ENCODE measurements at places on chromosomes 11 and 22.

DNA sequence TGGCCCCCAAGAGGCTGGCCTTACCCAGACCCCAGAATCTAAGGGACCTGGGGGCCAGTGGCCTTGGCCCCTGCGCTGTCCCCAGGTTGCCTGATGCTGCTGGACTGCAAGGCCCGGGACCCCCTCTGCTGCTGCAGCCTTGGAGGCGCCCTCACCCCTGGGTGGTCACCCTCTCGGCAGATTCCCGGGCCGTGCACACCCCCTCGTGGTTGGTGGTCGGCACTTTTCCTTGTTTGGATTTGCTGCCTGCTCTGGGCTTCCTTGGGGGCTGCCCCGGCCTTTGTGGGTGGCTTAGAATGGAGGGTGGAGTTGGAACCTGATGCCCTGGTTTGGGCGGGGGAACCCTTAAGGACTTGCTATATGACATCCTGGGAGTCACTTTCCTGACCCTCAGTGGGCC, 5.3 kb downstream of the RIN1 start:
- no peak for DNase-seq

- peak; percentile 80 for DNase-seq
Observed at GRCh38 chr11:61679893-61680621, at the start of gene DAGLA. TSS of gene DAGLA (plus strand) at chr11:61680391. CDS start at chr11:61720156, 39,765 bp downstream.

DNA sequence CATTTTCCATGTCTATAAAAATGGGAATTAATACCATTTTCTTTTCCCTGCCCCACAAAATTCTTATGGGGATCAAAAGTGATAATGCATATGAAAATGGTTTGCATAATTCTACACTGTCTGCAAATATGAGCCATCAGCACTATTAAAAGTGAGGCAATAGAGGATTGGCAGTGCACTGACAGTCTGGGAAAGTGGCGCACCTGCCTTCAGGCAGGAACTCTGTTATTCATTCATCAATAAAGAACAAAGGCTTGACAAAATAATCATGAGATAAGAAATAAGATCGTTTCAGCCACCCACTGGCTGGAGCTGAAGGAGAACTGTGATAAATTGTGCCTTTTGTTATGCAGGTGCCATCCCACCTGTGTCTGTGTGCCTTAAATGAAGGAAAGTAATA, 49.5 kb downstream of the ARFGAP2 start:
- no peak for DNase-seq

DNA sequence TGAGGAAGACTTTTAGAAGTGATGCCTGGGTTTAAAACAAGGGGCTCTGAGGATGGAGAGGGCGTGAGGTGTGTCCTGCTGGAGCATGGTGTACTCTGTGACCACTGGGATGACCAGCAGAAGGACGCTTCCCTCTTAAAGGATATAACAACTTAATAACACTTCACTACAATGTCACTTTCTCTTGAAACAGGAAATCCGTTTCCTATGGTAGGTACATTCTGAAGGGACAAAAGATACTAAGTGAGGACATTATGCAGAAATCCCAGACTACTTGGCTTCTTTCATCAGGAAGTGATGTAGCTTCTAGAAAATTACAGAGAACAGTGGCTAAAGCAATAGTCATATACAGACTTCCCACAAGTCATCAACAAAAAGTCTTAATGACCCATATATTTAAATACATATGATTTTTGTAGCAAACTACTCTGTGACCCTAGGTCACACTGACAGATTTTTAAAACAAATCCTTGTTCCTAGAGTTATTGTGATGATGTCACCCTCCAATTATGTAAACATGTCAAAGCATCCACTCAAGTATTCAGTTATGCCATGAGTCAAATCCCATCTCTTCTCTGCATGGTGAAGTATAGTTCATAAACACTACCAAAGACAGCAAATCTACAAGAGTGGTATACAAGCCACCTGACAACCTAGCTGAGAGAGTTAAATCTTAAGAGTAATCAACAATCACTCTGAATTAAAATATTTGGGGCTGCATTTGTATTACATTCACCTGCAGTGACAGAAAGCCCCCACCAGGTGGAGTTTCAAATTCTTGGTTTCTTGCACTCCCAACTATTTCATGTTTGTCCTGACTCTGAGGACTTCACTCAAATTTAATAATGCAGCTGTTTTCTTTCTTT, 32.8 kb downstream of the PITPNB start:
- no peak for DNase-seq

GRCh38 chr11:59678118-59678812, 9.4 kb upstream of the PATL1 start:
- DNase-seq: no peak

- DNase-seq: no peak
Observed at GRCh38 chr11:102551169-102551781, 20.7 kb upstream of the MMP7 start.

GRCh38 chr11:45305874-45306623, 19.9 kb upstream of the SYT13 start:
- DNase-seq: no peak

DNA sequence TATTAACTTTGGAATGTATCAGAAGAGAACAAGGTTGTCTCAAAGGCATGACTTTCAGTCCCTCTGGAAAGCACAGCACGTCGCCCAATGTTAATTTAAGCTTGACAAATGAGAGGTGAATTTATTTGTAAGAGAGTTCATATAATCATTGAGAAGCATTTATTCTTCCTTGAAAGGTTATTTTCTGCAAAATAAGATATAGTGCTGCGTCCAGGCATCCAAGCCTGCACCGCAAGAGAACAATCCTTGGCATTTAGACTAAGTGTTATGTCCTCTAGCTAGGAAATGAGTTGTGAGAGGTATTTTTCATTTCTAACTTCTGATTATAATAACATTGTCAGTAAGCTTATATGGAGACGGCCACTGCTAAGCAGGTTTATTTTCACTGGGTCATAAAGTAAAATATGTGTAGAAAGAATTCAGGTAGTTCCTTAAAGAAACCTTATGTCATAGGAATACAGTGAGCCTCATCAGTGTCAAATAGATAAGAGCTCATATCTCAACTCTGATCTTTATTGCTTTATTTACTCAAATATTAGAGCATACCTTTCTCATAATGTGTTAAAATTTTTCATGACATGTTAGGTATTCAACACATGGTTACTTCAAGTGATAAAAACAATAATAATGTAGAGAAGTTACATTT, 182.0 kb downstream of the LUZP2 start:
- no peak for DNase-seq

- DNase-seq: no peak
Observed at GRCh38 chr11:132035228-132035627, 664.8 kb downstream of the NTM start.

GRCh38 chr11:66789097-66789890, 53.9 kb upstream of the RCE1 start:
- DNase-seq: no peak

- DNase-seq: no peak
Observed at GRCh38 chr22:20580611-20581502, 73.4 kb downstream of the MED15 start.

- DNase-seq: no peak
Observed at GRCh38 chr11:68843703-68844312, 2.1 kb upstream of the CPT1A start.

- peak; percentile 90 for DNase-seq
Observed at GRCh38 chr11:66222358-66223149, 45.9 kb upstream of the RAB1B start.

- DNase-seq: no peak
Observed at GRCh38 chr11:92830377-92831155, 138.9 kb upstream of the MTNR1B start.

GRCh38 chr22:37913233-37913721, 7.2 kb downstream of the MICALL1 start:
- DNase-seq: no peak

DNA sequence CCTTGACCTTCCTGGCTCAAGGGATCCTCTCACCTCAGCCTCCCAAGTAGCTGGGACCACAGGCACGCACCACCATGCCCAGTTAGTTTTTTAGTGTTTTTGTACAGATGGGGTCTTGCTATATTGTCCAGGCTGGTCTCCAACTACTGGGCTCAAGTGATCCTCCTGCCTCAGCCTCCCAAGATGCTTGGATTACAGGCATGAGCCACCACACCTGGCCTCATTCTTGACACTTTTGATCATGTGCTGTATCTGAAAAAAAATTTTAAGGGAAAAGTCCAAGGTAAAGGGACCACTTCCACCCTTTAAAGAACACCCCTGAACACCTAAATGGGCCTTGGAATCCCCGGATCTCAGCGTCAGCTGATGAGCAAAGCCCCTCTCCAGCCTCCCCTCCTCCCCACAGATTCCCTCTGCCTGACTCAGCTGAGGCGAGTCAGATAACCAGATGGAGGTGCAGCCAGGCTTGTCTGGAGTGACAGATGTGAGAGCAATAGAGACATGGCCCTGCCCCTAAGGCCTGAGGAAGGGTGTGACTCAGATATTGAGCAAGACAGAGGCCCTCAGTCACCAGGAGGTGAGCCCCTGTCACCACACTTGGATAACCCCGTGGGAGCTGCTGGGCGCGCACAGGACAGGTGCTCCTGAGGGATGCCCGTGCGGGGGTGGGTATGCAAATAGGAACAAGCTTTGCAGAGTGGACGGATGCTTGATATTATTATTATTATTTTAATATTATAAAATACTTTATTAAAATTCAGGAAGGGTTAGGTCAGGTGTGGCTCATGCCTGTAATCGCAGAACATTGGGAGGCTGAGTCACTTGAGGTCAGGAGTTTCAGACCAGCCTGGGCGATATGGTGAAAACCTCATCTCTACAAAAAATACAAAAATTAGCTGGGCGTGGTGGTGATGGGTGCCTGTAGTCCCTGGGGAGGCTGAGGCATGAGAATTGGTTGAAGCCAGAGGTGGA, 5.0 kb upstream of the CCDC88B start:
- no peak for DNase-seq

- no peak for DNase-seq
Observed at GRCh38 chr11:808427-809286, 1.1 kb upstream of the RPLP2 start.

DNA sequence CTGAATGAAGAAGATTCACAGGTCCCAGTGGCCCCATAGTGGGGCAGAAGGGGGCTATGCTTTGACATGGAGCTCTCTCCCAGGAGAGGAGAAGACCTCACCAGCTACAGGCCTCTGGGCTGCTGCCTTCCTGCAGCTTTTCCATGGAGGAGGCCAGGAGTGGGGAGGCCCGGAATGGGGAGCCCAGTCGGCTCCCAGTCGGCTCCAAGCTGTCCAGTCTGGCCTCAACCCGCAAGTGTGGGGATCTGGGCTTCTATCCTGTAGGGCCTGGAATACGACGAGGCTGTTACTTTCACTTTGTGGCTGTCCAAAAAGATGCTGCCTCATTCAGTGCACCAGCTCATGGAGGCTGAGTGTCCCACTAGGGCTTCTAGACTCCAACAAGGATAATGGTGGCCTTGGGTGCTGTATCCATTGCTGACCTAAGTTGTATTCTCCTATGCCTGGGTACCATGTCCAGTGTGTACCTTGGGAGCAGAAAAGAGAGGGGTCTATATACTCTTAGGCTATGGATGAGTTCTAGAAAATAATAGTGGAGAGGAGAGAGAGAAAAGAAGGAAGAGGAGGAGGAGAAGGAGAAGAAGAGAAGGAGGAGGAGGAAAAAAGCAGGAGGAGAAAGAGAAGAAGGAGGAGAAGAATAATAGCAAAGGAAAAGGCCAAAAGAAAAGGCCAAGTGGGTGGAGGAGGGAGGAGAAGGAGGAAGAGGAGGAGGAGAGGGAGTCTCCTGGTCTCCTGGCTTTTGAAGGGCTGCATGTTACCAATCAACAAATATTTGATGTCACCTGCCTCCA, 1.1 kb downstream of the MYO18B start:
- no peak for DNase-seq
